NCI-H345 (cell line): ENCODE measurements at places on chromosomes 1 and 21.

GRCh38 chr1:218829097-218829496 is 344.6 kb upstream of the LYPLAL1 start:
- DNase-seq, result no peak

GRCh38 chr21:22871692-22872091 is 1873.5 kb downstream of the NCAM2 start:
- no peak for DNase-seq

GRCh38 chr1:176735201-176735600 is 272.2 kb downstream of the PAPPA2 start:
- no peak for DNase-seq

GRCh38 chr1:85062425-85063026 is 14.2 kb upstream of the MCOLN3 start:
- no peak for DNase-seq

- DNase-seq, result no peak
Observed at GRCh38 chr1:159580340-159580739, 7.3 kb upstream of the APCS start.

DNA sequence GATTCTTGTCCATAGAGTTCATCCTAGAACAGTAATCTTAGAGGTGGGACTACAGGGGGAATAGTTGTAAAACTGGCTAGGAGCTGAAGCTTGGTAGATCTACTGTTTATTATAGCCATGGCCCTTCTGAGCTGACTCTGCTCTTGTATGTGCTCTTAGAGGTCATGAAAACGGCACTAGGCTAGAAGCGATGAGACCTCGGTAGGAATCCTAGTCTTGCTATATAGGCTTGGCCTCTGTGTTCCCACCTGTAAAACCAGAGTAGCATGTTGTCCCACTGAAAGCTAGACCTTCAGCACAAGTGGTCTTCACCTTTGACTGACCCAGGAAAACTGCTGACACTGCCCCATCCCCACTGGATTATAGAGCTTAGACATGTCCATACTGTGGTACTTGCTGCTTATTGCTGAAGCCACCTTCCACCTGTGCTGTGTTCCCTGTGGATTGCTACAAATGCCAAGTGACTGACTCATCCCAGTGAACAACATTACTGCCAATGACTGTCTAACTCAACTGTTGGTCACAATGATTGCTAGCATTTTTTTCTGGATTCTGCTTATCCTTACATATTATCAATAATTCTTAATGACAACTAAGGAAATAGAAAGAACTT is 23.0 kb upstream of the PIGC start:
- no peak for DNase-seq

DNA sequence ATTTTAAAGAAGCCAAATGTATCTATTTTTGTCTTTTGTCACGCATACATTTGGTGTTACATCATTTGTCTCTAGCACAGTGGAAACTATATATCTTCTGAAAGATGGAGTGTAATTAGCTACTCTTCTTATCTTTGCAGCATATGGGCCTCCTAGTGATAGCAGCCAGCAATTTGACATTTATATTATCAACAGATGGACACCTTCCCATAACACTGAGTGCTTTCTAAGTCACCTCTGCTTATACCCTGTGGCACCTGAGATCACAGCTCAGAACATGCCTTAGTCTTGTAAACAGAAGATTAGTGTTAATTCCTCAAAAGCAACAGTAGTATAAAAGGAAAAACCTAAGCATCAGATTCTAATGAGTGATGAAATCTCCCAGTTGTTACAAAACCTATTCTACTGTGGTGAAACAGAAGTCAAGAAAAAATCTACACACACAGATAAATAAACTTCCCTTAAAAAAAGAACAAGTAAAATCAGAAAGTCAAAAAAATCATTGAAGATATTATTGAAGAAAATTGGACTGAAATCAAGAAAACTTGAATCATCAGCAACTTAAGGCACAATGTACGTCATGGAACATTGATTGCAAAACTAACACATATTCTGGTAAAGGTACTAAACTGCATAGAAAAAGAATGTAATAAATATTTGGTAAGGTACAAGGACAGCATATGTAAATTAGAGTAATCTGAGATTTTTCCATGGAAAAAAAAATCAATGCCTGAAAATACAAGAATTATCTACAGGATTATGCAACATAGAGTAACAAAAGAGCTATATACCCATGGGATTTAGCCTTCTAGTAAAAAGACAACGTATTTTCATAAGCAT is 61.7 kb downstream of the KCNT2 start:
- DNase-seq, result no peak

GRCh38 chr1:74732960-74733603 is at the start of the genes CRYZ and TYW3:
Gene CRYZ (minus strand): TSS chr1:74733050. CDS start chr1:74724821, 8,229 bp downstream.
Gene TYW3 (plus strand): TSS chr1:74733152. CDS start chr1:74733245, 93 bp downstream.
- peak; percentile 96 for DNase-seq

- no peak for DNase-seq
Observed at GRCh38 chr1:79255421-79255820, 248.9 kb upstream of the ADGRL4 start.

DNA sequence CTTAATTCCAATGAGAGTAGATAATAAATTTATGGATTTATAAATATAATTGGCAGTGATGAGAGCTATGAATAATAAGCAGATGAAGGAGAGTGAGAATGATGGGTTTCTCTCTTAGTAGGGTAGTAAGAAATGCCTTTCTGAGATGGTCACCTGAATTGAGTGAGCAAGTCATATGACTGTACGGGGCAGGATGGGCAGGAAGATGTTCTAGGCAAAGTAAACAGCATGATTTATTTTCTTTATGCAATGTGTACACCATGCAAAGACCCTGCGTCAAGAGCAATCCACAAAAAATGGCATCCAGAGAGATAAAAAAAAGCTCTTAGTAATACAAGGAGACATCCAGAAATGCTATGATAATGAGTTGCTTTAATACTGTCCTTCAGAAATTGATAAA is 409.9 kb downstream of the HLX start:
- DNase-seq, result peak; percentile 53

- DNase-seq, result peak; percentile 93
Observed at GRCh38 chr21:39863111-39863510, 4.1 kb upstream of the PCP4 start.

- peak; percentile 72 for DNase-seq
Observed at GRCh38 chr1:216750031-216750627, 26.9 kb upstream of the ESRRG start.

- no peak for DNase-seq
Observed at GRCh38 chr1:244665771-244666217, 12.9 kb downstream of the DESI2 start.

GRCh38 chr1:193309936-193310475 is 123.6 kb upstream of the B3GALT2 start:
- no peak for DNase-seq
